ENCODE measurements at places on chromosomes 5 and 9.

GRCh38 chr9:109990541-109990940 is 210.5 kb downstream of the PALM2AKAP2 start:
- no peak for DNase-seq

DNA sequence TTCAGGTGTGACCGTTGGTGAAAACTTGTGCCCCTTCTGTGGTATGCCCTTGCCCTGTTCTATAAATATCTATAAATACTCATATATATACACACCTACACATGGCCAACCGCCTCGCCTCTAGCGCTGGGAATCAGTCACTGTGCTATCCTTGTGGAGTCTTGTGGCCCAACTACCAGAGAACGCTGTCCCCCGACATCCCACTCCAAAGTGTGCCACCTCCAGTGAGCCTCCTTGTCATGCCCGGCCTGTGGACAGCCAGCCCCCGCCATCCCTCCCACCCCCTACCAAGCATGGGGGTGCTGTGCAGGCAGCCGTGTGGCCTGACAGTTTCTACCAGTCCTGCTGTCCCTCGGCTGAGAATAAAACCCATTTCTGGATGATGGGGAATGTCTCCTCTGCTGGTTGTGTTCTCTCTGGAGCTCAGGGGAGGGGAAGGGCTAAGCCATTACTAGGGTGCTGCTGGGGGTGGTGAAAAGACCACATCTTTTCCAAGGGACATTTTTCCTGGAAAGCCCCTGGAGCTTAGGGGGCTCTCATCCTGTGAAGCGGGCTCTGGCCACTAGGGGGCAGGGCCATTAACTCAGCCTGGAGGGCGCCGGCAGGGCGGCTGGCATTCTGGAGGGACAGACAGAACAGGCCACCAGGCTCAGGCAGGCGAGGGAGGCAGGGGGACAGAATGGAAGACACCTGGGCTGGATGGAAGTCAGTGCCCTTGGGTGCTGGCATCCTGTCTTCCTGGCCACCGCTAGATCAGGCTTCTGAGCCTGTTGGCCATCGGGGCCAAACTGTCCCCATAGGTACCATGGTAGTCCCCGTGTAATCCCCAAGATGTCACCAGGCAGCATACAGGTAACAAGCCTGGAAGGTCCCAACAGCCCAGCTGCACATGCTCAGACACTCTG is 20.7 kb downstream of the GOLGA2 start:
- DNase-seq: no peak

GRCh38 chr5:137145721-137146120 is 353.4 kb downstream of the SPOCK1 start:
- no peak for DNase-seq

- no peak for DNase-seq
These were observed 125.7 kb downstream of the ZNF608 start for GRCh38 chr5:124620743-124621142.

DNA sequence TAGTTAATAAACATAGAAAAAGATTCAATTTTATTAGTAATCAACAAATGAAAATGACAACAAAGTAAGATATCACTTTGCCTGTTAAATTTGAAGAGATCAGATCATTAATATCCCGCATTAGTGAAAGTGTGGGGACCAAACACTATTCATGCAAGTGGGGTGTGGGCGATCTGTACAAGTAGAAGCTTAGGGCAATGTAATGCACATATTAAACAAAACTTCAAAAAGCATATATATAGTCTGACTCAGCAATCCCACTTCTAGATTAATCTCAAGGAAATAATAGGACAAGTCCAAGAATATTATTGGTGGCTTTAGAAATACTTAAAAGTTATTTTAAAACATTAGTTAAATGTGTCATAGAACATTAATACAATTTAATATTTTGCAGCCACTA is 188.5 kb downstream of the LRRC70 start:
- DNase-seq: no peak

DNA sequence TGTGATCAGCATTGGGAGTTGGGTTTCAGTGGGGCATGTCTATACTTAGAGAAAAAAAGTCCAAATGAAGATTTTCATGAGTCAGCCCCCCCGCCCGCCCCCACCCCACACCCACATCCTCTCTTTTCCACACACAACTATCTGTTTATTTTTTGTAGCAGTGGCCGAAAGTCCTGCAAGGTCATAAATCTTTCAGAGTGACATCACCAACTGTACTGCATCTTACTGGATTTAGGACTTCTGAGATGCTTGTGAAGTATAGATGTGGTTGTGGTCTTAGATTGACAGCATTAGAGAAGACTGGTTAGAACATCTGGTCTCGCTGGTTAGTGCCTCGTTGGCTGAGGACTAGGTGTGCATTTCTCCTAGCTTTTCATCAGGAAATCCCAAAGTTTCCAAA is 7.3 kb upstream of the ROPN1L start:
- no peak for DNase-seq

DNA sequence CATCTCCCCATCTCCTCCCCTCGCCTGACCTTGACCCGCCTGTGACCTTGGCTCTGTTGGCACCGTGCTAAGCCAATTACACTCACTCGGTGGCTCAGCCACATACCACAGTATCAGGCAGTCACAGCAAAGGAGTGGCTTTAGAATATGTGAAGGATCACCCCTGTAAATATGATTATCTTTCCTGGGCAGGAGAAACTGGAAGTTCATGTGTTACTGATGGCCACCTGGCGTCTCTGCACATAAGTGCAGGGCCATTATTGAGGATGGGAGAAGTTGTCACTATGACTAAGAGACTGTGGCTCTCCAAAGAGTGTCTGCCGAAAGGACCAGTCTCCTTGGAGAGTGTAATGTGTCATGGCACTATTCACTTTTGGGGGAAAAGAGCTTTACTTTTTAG is 116.9 kb upstream of the S1PR3 start:
- no peak for DNase-seq

GRCh38 chr9:3497401-3497800 is 28.4 kb downstream of the RFX3 start:
- no peak for DNase-seq

DNA sequence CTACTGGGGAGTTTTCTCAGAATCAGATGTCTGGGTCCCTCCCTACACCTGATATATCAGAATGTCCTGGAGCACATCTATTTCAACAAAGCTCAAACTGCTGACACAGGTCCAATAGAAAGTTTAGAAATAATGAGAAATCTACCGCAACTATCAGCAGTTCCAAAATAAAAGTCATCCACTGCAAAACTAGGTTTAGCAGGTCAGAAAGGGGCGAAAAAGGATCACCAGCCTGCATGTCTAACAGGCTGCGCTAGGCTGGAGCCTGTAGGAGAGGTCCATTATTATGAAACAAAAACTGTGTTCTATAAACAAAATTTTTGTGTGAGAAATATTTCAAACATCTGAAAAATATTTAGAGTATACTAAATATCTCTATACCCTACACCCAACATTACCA is 84.1 kb upstream of the RNF38 start:
- no peak for DNase-seq

GRCh38 chr5:171739271-171739670 is 46.3 kb upstream of the SMIM23 start:
- no peak for DNase-seq

DNA sequence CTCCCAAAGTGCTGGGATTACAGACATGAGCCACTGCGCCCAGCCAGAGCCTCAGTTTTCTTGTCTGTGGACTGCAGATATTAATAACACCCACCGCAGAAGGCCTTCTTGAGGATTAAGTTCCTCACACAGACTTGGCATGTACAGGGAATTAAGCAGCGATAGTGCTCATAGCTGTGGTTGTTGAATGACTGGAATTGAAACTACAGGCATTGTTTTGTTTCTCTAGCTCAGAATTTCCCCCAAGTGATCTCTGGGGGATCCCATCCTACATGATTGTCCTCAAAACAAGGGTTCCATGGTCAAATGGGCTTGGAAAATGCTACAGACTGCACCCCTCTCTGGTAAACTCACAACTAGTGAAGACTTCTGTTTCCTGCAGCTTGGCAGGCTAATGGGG is 44.2 kb upstream of the TDRD7 start:
- DNase-seq: no peak

GRCh38 chr9:26710008-26710407 is 182.6 kb downstream of the CAAP1 start:
- DNase-seq: no peak

GRCh38 chr5:136035837-136036236 is 7.0 kb downstream of the TGFBI start:
- no peak for DNase-seq

GRCh38 chr9:89461265-89461664 is 36.6 kb downstream of the SEMA4D start:
- no peak for DNase-seq

- no peak for DNase-seq
These were observed 593 bp downstream of the GM2A start for GRCh38 chr5:151253605-151253950.

DNA sequence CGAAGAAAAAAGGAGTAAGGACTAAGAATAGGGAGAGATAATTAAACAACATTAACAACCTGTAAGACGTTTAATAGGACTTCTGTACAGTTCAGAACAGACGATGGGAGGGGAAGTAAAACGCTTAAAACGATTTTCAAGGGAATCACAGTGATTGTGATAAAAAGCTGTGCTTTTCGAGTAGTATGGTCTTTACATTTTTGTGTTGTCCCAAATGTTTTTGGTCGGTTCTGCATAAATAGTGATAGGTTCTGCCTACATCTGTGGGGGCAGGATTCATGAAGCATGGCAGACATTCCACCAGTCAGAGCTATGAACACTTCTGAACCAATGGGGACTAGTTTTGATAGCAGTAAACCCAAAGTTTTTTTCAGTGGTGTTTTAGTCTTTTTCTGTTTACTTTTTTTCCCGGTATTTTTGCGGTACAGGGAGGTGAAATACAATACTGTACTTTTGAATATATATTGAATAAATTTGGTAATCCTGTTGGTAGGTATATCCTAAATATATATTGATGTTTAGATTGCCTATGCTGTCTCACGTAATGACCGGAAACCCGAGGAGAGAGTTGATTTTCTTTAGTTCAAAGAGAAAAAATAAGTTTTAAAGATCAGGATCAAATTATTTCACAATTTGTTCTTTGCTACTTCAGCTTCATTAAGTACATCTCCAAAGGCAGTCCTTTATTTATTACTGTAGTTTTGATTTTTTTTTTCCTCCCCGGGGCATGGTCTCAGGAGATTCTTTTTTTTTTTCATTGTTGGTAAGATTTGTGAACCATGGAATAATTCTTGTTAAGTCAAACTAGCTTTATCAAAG is 1.3 kb downstream of the ERBIN start:
- DNase-seq: no peak

GRCh38 chr9:104482921-104483570 is 21.0 kb upstream of the OR13F1 start:
- DNase-seq: no peak

- no peak for DNase-seq
These were observed 7.0 kb downstream of the BARHL1 start for GRCh38 chr9:132589148-132590036.

- no peak for DNase-seq
These were observed 659.4 kb upstream of the ADAMTS16 start for GRCh38 chr5:4480528-4481349.

DNA sequence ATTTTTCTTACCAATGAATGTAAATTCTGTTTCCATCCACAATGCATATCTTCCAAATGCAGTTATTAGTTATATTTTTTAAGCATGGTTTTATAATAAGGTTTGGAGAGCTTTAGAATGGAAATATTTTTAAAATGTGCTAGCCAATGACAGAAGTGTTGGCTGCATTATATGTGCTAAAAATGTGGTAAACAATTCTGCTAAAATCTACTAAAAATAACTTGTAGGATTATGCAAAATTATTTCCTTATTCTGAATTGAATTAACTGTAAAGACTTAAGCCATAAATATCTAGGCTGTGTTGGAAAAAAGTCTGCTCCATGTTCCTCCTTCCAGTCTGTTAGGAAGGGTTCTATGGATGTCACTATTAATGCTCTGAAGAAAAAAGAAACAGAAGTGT is 503.3 kb downstream of the PRR16 start:
- DNase-seq: no peak

Data from brain pericyte (primary cell).